ENCODE measurements at places on chromosomes 16 and 17.

GRCh38 chr17:78878871-78879527, 24.0 kb downstream of the CEP295NL start:
- peaks cover 2% of the 10 kb centered on the region for H3K4me1 ChIP-seq
- no peaks in the 10 kb centered on the region for H3K36me3 ChIP-seq
- DNase-seq, result no peak
- H3K4me3 ChIP-seq, result peak overlapping the region; percentile 52
- no peak overlapping the region for H3K27ac ChIP-seq
- peaks cover 57% of the 10 kb centered on the region for H3K27me3 ChIP-seq

- no peaks in the 10 kb centered on the region for H3K36me3 ChIP-seq
- no peak overlapping the region for H3K4me3 ChIP-seq
- H3K4me1 ChIP-seq, result no peaks in the 10 kb centered on the region
- DNase-seq, result no peak
- H3K27me3 ChIP-seq, result no peaks in the 10 kb centered on the region
Observed at GRCh38 chr17:17515934-17516930, 20.0 kb upstream of the RASD1 start.

- H3K27ac ChIP-seq, result no peak overlapping the region
- no peak for DNase-seq
- H3K36me3 ChIP-seq, result no peaks in the 10 kb centered on the region
- H3K27me3 ChIP-seq, result no peaks in the 10 kb centered on the region
- no peak overlapping the region for H3K4me3 ChIP-seq
- H3K4me1 ChIP-seq, result peaks cover 3% of the 10 kb centered on the region
Observed at GRCh38 chr17:66943484-66943883, 21.0 kb upstream of the CACNG4 start.

GRCh38 chr17:55348749-55349354, 72.8 kb downstream of the MMD start:
- no peaks in the 10 kb centered on the region for H3K27me3 ChIP-seq
- no peaks in the 10 kb centered on the region for H3K36me3 ChIP-seq
- no peak overlapping the region for H3K27ac ChIP-seq
- H3K4me1 ChIP-seq, result peaks cover 7% of the 10 kb centered on the region

DNA sequence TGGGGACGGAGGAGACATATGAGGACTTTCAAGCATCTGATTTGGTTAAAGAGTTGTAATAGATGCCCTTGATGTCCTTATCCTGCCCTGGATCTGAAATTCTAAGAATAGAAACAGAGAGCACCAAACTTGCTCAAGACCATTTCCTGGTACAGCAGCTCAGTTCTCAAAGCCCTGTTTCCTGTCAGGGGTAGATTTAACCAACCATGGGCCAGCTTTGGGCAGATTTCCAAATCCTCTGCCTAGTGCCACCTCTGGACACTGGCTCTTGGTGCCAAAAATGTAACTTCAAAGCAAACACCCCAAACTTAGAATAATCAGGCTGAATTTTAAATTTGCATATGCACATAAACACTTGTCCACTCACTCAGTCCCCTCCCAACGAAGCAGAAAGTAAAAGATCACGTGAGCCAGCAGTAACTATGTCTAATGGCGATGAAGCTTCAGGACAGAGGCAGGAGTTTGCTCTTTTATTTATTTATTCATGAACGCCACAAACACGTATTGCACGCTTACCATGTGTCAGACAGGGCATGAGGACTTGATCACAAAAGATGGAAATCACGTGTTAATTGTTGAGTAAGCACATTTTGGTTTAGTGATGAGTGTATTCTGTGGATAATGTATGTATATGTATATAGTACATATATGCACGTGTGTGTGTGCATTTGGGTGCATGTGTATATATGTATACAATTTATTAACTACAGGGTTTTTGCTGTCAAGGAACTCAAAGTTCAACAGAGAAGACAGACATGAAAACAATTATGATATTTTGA, 23.1 kb upstream of the SDK2 start:
- H3K4me3 ChIP-seq, result no peak overlapping the region
- peaks cover 18% of the 10 kb centered on the region for H3K4me1 ChIP-seq
- no peak overlapping the region for H3K27ac ChIP-seq
- no peaks in the 10 kb centered on the region for H3K36me3 ChIP-seq

- peaks cover 34% of the 10 kb centered on the region for H3K4me1 ChIP-seq
- peak; percentile 63 for DNase-seq
- no peaks in the 10 kb centered on the region for H3K36me3 ChIP-seq
- H3K27me3 ChIP-seq, result no peaks in the 10 kb centered on the region
- H3K27ac ChIP-seq, result peak overlapping the region; percentile 30
Observed at GRCh38 chr17:77963441-77963840, 4.9 kb downstream of the TNRC6C start.

DNA sequence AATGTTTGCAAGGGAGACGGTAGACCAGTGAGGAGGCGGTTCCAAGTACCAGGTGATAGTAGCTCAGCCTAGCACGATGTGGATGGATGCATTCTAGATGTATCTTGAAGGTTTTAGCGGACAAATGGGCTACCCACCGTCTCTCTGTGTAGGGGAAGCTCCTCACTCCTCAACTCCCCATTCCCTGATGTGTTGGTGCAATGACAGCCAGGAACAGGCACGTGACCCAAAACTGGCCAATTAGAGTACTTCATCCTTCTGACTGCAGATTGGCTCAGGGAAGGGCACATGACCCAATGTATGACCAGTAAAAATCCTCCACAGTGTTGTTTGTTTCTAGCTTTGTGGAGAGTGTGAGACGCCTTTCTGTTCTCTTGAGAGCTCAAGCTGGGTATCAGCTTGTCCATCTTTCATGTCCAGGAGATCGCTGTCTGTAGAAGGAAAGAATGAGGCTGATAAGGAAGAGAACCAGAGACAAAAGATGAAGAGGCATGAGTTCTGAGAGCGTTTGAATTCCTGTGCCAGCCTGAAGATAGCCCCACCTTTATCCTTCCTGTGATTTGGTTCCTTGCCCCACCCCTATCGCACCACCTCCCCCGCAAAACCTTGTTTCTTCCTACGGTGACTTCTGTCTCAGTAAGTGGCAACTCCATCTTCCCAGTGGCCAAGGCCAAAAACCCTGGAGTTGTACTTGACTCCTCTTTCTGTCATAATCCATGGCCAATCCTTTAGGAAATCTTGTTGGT, 2.3 kb upstream of the BORCS6 start:
- peak overlapping the region; percentile 73 for H3K27ac ChIP-seq
- no peaks in the 10 kb centered on the region for H3K36me3 ChIP-seq
- peak; percentile 54 for DNase-seq
- peaks cover 27% of the 10 kb centered on the region for H3K4me1 ChIP-seq

GRCh38 chr17:7705269-7706255, 560 bp downstream of the EFNB3 start:
- no peak overlapping the region for H3K4me3 ChIP-seq
- H3K27ac ChIP-seq, result no peak overlapping the region
- H3K27me3 ChIP-seq, result no peaks in the 10 kb centered on the region
- no peak for DNase-seq
- H3K4me1 ChIP-seq, result peaks cover 2% of the 10 kb centered on the region

- peaks cover 40% of the 10 kb centered on the region for H3K4me1 ChIP-seq
- peak overlapping the region; percentile 55 for H3K27ac ChIP-seq
- no peak for DNase-seq
- no peaks in the 10 kb centered on the region for H3K27me3 ChIP-seq
Observed at GRCh38 chr16:30115238-30115637, 1.9 kb upstream of the GDPD3 start.

GRCh38 chr16:84597931-84598351, 19.9 kb downstream of the COTL1 start:
- H3K36me3 ChIP-seq, result peaks cover 4% of the 10 kb centered on the region
- peaks cover 72% of the 10 kb centered on the region for H3K4me1 ChIP-seq
- peak overlapping the region; percentile 95 for H3K27ac ChIP-seq
- H3K4me3 ChIP-seq, result peak overlapping the region; percentile 41
- DNase-seq, result no peak
- no peaks in the 10 kb centered on the region for H3K27me3 ChIP-seq

GRCh38 chr17:34482730-34483129, 96.7 kb upstream of the TMEM132E start:
- H3K4me1 ChIP-seq, result no peaks in the 10 kb centered on the region
- H3K36me3 ChIP-seq, result no peaks in the 10 kb centered on the region
- H3K27me3 ChIP-seq, result no peaks in the 10 kb centered on the region
- no peak overlapping the region for H3K27ac ChIP-seq

GRCh38 chr16:87223656-87224248, 93.4 kb downstream of the C16orf95 start:
- H3K4me3 ChIP-seq, result no peak overlapping the region
- no peak for DNase-seq
- H3K27me3 ChIP-seq, result no peaks in the 10 kb centered on the region
- no peak overlapping the region for H3K27ac ChIP-seq
- no peaks in the 10 kb centered on the region for H3K4me1 ChIP-seq

DNA sequence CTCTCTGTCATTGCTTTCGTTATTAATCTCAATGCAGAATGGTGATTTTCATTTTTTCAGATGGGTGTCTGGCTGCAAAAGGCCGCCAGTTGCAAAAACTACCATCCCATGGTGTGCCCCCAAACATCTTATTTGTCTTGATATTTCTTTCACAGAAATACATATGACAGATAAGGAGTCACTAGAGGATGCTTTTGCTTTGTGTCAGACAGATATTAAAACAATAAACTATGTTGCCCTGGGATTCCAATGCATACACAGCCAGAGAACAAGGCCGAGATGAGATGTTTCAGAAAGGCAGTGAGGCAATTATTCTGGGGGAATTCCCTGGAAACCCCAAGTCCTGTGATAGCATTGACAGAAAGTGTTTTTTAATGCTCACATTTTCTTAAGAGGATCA, 307.7 kb downstream of the RBFOX1 start:
- no peaks in the 10 kb centered on the region for H3K36me3 ChIP-seq
- DNase-seq, result no peak
- H3K27ac ChIP-seq, result no peak overlapping the region

- H3K27me3 ChIP-seq, result no peaks in the 10 kb centered on the region
- no peaks in the 10 kb centered on the region for H3K36me3 ChIP-seq
- no peak for DNase-seq
- peaks cover 8% of the 10 kb centered on the region for H3K4me1 ChIP-seq
Observed at GRCh38 chr16:74865922-74866598, 91.4 kb upstream of the FA2H start.

- peaks cover 55% of the 10 kb centered on the region for H3K27me3 ChIP-seq
- no peak for DNase-seq
- no peaks in the 10 kb centered on the region for H3K4me1 ChIP-seq
- no peak overlapping the region for H3K27ac ChIP-seq
Observed at GRCh38 chr17:50471009-50471905, 2.6 kb upstream of the CHAD start.

DNA sequence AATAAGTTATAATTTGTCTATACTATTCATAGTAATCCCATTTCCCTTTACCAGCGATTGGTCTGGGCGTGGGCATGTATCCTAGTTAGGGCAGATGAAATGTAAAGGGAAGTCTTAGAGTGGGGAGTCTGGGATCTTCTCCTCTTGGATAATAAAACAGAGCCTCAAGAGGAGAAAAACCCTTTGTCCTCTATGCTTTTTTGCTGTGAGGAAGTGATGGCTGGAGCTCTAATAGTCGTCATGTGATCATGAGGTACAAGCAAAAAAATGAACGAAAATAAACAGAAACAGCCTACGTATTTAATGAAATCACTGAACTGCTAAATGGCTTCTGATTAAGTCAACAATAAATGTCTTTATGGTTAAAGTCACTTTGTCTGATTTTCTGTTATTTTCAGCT, 26.8 kb downstream of the EFCAB5 start:
- no peaks in the 10 kb centered on the region for H3K36me3 ChIP-seq
- H3K27ac ChIP-seq, result no peak overlapping the region
- no peaks in the 10 kb centered on the region for H3K4me1 ChIP-seq
- H3K27me3 ChIP-seq, result peaks cover 11% of the 10 kb centered on the region

DNA sequence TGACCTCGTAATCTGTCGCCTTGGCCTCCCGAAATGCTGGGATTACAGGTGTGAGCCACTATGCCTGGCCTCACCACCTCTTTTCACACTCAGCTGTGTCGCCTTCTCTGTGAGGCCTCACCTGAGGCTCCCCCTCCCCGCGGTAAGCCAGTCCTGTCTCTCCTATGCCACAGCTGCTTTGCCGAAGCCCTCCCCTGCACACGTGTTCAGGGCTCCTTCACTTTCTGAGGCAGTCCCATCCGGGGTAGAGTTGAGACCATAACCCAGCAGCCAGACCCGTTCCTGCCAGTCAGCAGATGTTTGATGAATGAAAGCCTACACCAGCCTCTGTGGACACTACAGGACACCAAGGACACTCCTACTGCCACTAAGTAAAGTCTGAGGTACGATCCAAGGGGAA, 10.6 kb downstream of the USP7 start:
- H3K36me3 ChIP-seq, result no peaks in the 10 kb centered on the region
- DNase-seq, result no peak
- peaks cover 88% of the 10 kb centered on the region for H3K4me1 ChIP-seq
- no peak overlapping the region for H3K4me3 ChIP-seq
- H3K27ac ChIP-seq, result no peak overlapping the region

DNA sequence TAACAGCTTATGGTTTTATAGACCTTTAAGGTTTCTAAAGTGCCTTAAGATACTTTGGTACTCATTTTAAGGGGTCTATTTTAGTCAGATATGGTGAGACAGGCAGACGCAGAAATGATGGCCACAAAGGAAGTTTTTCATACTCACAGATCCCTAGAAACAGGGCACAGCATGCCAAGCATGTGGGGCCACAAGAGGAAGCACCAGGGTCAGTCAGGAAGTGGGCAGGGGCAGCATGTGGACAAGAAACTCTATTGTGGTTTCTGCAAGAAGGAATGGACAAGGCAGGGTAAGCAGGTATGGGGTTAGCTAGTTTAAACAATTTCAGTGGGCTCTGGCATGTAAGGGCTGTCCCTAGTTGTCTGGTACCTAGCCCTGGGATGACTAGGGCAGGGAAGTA, 8.5 kb downstream of the EFCAB3 start:
- no peaks in the 10 kb centered on the region for H3K4me1 ChIP-seq
- no peak for DNase-seq
- H3K4me3 ChIP-seq, result no peak overlapping the region
- no peaks in the 10 kb centered on the region for H3K36me3 ChIP-seq
- peaks cover 7% of the 10 kb centered on the region for H3K27me3 ChIP-seq

GRCh38 chr16:2077016-2077415, 29.2 kb downstream of the TSC2 start:
- DNase-seq, result no peak
- H3K4me3 ChIP-seq, result no peak overlapping the region
- H3K4me1 ChIP-seq, result no peaks in the 10 kb centered on the region
- peaks cover 64% of the 10 kb centered on the region for H3K36me3 ChIP-seq

DNA sequence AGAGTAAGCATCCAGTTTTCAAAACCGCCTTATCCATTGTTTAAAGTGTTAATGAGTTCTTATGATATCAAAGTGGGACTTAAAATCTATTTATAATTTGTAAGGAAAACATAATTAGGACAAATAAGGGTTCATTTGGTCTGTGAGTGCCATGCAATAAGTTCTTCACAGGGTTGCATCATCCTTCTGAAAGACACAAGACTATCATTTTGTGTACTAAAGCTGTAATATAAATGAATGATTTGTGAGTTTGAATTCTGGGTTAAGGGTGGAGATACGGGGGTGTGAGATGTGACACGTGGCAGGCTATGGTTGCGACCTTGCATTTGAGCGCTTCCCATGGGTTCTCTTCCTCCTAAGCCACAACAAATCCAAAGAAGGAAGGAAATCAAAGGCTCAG, 6.8 kb downstream of the GAN start:
- H3K4me3 ChIP-seq, result no peak overlapping the region
- no peaks in the 10 kb centered on the region for H3K27me3 ChIP-seq
- H3K4me1 ChIP-seq, result no peaks in the 10 kb centered on the region
- DNase-seq, result no peak
- H3K27ac ChIP-seq, result no peak overlapping the region

GRCh38 chr17:2214929-2215615, 88.5 kb downstream of the SMG6 start:
- peak overlapping the region; percentile 96 for H3K27ac ChIP-seq
- H3K4me3 ChIP-seq, result peak overlapping the region; percentile 25
- H3K27me3 ChIP-seq, result no peaks in the 10 kb centered on the region
- H3K36me3 ChIP-seq, result no peaks in the 10 kb centered on the region

All from T-cell (primary cell).